Activated CD4-positive, CD25-positive, alpha-beta regulatory T cell treated with anti-CD3 and anti-CD28 coated beads, Interleukin-2, amount 50 U/mL, for 16 hours (primary cell): ENCODE measurements at places on chromosomes 13 and 19.

GRCh38 chr13:106595625-106596024, 27.7 kb upstream of the ARGLU1 start:
- no peak for DNase-seq

DNA sequence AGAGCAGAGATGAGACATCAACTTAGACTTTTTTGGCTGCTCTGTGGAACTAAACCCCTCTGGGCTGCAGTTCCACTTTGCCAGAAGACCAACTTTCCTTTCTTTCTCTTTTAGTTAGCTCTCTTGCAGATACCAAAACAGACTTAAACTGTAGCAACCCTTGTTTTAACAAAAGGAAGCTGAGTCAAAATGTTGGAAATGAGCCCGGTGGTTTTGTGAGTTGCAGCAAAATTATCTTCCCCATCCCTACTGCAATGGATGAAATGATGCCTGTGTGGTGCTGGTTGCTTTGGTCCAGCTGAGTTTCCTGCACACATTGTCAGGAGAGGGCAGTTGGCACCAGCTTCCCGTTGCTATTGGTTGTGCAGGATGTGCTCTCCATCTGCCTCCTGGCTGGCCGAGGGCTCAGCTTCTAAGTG, 115.3 kb downstream of the LRCH1 start:
- no peak for DNase-seq

DNA sequence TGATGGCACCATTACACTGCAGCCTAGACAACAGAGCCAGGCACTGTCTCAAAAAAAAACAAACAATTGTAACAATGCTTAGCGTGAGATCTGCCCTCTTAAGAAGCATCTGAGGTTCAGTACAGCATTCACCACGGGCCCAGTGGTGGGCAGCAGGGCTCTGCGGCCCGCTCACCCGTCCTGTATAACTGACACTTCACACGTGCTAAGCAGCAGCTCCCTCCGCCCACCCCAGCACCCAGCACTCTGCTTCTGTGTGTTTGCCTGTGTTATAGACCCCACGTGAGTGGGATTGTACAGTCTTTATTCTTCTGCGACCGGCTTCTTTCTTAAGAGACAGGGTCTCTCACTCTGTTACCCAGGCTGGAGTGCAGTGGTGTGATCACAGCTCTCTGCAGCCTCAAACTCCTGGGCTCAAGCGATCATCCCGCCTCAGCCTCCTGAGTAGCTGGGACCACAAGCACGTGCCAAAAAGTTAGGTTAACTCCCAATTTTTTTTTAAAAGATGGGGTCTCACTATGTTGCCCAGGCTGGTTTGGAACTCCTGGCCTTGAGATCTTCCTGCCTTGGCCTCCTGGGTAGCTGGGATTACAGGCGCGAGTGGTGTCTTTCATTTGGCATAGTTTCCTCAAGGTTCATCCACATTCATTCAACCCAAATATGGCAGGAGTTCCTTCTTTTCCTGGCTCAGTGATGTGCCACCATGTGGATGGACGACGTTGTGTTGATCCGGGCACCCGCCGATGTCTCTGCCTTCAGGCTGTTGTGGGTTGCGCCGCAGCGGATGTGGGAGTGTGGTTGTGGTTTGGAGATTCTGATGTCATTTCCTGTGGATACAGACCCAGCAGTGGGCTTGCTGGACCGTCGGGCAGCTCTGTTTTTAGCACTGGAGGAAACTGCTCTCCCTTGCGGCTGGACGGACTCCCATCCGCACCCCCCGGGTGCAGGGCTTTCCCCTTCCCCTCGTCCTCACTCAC, 170.0 kb downstream of the KDM4B start:
- DNase-seq, result peak; percentile 52

- DNase-seq, result no peak
Observed at GRCh38 chr13:31105020-31105795, 56.5 kb downstream of the HSPH1 start.

DNA sequence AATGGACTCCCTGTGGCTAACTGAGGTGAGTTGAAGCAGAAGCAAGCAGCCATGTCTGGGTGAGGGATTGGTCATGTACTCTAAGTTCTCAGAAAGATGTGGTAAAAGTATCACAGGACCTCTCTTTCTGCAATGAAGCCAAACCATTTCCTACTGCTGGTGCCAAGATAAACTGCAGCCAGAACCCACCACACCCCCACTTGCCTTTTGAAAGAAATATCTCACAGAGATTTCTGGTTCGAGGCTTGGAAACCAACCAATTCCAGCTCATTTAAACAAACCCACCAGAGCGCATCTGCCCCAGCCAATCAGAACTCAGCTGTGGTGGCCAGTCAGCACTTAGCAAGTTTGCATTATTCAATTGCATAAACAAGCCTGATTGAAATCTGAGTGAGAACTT, 204.5 kb upstream of the ATXN8OS start:
- no peak for DNase-seq

DNA sequence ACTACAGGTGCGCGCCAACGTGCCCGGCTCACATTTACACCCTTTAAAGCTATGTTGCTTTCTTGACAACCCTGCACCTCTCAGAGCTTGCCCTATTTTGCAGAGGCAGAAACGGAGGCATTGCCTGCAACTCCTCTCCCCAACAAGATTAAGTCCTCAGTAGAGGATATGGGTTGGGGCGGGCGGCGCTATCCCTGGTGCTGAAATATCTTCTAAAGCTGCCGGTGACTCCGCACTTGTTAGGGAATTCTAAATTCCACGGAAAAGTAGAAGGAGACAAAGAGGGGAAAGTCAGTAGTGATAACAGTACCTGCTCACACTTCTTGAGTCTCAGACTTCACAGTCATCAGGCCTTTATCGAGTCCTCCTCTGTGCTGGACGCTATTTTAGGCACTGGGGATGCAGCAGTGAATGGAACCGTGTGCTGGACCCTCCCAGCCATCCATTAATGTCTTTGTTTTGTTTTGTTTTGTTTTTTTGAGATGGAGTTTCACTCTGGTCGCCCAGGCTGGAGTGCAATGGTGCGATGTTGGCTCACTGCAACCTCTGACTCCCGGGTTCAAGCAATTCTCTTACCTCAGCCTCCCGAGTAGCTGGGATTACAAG, 18.0 kb downstream of the SLC5A5 start:
- no peak for DNase-seq

- peak; percentile 35 for DNase-seq
Observed at GRCh38 chr19:44653977-44654774, 10.5 kb downstream of the PVR start.

- no peak for DNase-seq
Observed at GRCh38 chr13:111304603-111305289, 15.7 kb upstream of the TEX29 start.

GRCh38 chr13:42873081-42873480, 91.7 kb downstream of the FAM216B start:
- DNase-seq, result no peak

DNA sequence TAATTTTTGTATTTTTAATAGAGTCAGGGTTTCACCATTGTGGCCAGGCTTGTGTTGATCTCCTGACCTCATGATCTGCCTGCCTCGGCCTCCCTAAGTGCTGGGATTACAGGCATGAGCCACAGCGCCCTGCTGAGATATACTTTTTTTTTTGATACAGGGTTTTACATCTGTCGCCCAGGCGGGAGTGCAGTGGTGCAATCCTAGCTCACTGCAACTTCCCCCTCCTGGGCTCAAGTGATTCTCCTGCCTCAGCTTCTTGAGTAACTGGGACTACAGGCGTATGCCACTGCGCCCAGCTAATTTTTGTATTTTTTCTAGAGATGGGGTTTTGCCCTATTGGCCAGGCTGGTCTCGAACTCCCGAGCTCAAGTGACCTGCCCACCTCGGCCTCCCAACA, 2.0 kb downstream of the COLGALT1 start:
- DNase-seq, result no peak

DNA sequence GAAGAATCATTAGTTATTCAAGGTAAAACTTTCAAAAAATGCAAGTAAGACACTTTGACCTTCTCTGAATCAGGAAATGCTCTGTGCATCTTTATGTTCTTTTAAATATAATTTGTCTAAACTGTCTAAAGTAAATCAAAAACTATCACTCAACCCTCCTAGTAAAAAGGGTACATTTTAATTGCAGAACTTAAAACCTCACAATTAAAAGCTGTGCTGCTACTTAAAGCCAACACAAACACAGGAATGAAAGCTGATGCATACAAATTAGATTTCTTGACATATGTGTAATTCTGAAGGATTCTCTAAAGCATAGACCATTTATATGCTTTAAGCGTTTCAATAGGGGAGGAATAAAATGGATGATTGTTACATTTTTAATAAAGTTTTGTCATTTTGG, 58.3 kb downstream of the DACH1 start:
- no peak for DNase-seq

GRCh38 chr13:50285283-50285682, 270.0 kb downstream of the KCNRG start:
- no peak for DNase-seq

- DNase-seq, result no peak
Observed at GRCh38 chr13:111533900-111534683, 213.7 kb downstream of the TEX29 start.

- no peak for DNase-seq
Observed at GRCh38 chr19:35316560-35316959, 12.4 kb upstream of the CD22 start.

GRCh38 chr19:46898731-46899130, 37.9 kb downstream of the ARHGAP35 start:
- no peak for DNase-seq

DNA sequence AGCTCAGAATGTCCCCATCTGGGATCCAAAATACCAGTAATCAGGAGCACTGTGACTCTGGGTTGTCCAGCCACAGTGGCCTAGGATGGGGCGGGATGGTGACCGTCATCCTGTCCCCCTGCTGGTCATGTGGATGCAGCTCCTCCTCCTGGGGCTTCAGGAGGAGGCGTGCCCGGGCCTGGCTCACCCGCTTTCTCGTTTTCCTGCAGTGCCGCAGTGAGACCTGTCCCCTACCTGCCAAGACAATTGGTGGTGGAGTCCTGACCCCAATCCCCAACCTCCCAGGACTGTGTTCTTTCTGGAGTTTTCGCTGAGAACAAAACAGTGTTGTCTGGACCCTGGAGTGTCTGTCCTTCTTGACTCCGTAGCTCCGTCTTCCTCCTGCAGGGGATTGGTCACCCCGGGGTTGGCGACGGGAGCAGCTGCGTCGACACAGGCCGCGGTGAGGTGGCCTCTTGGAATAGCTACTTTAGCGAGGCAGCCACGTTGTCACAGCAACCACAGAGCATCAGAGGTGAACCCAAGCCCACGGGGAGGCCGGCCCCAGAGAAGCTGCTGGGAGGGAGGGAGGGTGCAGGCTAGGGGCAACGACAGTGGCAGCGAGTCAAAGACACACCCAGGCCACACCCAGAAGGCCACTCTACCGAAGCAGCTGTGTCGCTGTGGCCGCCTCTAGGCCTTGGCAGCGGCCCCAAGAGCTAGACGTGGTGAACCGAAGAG, 10.2 kb upstream of the EMC10 start:
- no peak for DNase-seq

DNA sequence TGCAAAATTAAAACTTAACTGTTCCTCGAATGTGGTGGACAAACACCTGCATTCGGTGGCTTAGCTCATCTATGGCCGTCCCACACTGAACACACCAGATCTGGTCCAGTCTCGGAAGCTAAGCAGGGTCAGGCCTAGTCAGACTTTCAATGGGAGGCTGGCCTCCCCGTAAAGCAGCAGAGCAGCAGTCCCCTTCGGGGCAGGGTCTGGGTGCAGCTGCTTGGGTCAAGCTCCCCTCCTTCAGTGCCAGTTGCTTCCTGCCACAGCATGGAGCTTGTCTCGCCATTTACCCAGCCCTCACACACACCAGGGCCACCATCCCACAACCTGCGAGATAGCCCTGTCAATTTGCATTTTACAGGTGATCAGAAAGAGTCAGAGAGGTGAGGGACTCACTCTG, 93.2 kb downstream of the TUBA3C start:
- no peak for DNase-seq

DNA sequence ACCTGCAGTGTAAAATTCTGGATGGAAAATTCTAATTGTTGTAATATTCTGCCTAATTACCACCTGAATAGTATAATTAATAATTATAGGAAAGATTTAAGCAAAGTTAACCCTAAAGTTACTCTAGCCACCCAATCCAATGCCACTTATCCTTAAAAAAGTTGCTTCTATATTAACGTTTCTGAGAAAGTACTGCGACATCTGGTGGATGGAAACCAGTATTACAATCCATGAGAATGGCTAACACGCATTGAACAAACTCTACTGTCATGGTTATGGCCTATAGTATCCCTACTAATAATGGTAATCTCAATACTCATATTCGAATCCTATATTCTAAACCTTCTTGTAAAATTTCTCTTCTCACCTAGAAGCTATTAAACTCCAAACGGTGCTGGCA, 1551.8 kb downstream of the SLITRK1 start:
- DNase-seq, result no peak

- DNase-seq, result no peak
Observed at GRCh38 chr13:60043262-60043661, 120.5 kb downstream of the DIAPH3 start.

- DNase-seq, result no peak
Observed at GRCh38 chr13:103078158-103078557, 11.9 kb upstream of the SLC10A2 start.
